Cortex of kidney (tissue), 1 donor: ENCODE measurements at places on chromosomes 4 and X.

GRCh38 chr4:187417721-187418120 is 577.9 kb upstream of the ZFP42 start:
- DNase-seq: no peak

DNA sequence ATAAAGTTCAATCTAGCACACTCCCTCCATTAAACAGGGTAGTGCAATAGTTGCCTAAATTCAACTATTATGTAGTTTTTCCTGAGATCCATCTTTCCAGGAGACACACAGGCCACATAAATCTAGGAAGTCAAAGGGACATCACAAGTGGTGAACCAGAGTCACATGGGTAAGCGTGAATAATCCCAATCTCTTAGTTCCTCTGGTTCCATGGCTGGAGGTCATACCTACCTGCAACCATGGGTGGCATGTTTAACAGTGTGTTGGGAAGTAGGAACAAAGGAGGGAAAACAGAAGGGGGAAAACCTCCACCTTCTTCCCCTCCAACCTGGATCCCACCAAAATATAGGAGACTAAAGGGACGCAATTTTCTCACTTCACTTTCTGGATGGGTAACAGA is 2651.6 kb downstream of the ARAP2 start:
- no peak for DNase-seq

DNA sequence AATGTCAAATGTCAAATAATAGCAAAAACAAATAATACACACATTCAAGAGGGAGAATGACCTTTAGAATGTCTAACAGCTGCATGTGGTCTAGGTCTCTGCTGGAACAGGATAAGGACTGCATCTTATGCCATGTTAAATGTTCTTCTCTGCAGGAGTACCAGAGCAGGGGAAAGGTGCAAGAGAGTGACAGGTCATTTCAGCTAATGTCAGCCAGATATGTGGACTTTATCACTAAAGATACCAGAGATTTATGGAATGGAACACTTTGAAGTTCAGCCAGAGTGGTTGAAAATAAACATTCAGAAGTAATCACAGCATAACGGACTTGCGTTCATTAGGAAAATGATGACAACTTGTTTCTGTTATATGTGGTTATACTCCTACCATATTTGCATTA is 24.3 kb downstream of the GRID2 start:
- DNase-seq: no peak

DNA sequence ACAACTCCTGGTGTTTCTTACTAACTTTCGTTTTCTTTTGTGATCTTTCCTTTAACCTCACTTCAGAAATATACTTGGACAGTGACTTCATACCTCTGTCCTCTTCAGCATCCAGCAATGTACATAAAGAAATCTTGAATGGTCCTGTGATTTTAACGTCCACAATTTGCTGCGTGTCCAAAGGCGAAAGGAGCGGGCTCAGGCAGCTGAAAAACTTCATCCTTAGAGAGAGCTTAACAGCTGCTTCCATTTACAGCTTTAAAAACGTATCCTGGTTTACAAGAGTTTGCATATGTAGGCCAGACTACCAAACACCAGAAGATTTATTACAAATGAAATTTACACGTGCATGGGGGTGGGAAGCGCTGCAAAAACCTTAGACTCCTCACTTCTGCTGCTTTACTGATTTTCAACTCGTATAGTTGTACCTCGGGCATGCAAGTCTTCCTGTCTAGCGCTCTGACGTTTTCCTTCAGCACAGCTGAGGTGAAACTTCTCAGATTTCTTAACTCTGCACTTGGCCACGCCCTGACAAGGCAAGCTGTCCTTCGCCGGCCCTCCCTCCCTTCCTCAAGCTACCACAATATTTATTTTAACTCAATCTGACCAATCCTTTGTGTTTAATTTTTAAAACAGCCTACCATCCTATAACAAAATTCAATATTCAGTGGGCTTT is 406.4 kb downstream of the FAM47A start:
- DNase-seq: no peak

DNA sequence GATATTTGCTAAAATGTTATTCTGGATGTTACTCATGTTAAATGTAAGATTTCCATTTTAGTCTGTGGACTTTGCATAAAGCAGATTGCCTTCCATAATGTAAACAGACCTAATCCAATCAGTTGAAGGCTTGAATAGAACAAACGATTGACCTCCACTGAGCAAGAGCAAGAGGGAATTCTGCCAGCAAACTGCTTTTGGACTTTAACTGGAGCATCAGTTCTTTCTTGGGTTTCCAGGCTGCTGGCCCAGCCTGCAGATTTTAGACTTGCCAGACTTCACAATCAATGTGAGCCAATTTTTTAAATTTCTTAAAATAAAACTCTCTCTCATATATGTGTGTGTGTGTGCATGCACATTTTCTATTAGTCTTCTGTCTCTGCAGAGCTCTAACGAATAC is 1248.8 kb downstream of the ADGRL3 start:
- no peak for DNase-seq

DNA sequence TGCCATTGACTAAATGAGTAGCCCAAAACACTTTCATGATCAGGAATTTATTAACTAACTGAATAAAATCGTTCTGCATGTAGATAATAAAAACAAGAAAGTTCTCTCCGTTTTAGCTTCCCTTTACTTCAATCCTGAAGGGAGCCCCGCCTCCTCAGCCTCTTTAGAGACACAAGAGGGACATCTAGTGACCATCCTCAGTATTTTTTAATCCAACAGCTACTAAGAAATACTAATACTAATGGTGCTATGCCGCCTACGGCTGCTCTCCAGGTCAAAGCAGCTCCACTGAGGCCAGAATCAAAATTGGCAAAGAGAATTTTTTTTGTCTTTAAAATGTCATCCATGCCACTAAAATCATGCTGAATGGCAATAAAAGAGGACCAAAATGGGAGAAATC is 3.2 kb upstream of the PCDH19 start:
- DNase-seq: no peak

DNA sequence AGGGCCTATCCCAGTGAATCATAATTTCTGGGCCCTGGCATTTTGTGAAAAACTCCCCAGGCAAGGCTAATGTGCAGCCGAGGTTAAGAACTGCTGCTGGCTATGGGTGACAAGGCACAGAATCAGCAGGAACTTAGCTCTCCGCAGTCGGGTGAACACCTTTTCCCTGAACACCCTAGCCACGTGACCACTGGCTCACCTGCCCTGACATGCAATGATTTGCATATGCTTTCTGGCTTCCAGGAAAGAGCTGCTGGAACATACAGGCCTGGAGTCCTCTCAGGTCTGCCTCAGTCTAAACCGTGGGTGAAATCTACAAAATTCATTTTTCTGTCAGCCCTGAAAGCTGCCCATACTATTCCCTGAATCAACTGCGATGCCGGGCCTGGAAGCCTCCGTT is 56.6 kb downstream of the ZNF827 start:
- no peak for DNase-seq

DNA sequence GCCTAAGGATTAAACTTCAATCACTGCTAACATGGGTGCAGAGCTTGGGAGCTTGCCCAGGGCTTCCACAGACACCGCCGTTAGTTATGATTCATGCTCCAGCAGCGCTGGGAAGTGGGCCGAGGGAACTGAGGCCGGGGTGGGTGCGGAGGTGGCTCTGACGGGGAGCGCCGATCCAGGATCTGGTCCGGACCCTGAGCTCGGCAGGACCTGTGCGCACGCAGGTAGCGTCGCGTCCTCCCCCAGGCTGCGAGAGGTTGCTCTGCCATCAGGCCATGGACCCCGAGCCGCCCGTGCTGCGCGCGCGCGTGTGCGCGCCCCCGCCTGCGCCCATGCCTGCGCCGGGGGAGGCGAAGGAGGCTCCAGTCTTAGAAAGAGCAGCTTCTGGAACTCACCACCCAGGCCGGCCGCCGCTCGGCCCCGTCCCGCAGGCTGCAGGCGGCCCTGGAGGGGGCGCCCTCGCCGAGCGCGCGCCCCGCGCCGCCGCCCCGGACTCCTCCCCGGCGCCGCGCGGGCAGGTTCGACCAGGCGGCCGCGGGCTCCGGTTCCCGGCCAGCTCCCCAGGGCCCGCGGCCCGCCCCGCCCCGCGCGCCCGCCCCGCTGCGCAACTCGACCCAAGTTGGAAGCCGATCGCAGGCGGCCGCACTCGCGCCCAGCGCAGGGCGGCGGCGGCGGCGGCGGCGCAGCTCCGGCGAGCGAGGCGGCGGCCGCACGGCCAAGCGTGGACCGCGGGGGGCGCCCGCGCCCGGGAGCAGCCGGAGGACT is 732 bp upstream of the ADRA2C start:
- DNase-seq: no peak

GRCh38 chr4:38667085-38667893 is 3.3 kb downstream of the KLF3 start:
- DNase-seq: no peak

DNA sequence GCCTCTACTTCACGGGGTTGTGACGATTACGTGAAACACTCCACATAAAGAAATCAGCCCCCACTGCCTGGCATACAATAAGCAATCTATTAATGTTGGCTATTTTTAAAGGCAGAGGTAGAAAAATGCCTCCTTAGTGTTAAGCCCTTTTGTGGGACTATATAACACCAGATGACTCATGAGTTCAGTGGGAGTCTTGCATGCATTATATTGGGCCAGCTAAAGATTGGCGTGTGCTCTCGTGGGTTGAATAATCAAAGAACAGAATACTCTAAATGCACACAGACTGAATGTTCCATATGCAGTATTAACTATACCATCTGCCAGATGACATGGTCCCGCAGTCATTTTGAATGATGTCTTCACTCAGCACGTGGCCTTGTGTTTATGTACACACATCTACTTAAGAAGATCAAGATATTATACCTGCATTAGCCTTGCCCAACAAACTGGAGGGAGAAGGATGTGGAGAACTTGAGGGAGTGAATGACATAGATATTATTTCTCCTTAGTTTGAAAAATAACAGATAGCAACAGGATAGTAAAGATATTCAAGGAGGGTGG is 85.0 kb upstream of the MYOZ2 start:
- no peak for DNase-seq

GRCh38 chr4:119858176-119858575 is 208.5 kb downstream of the MAD2L1 start:
- no peak for DNase-seq

GRCh38 chr4:123418351-123418931 is 21.8 kb downstream of the SPRY1 start:
- DNase-seq: no peak

- DNase-seq: no peak
Observed at GRCh38 chr4:172851534-172851933, 317.1 kb upstream of the GALNT7 start.

DNA sequence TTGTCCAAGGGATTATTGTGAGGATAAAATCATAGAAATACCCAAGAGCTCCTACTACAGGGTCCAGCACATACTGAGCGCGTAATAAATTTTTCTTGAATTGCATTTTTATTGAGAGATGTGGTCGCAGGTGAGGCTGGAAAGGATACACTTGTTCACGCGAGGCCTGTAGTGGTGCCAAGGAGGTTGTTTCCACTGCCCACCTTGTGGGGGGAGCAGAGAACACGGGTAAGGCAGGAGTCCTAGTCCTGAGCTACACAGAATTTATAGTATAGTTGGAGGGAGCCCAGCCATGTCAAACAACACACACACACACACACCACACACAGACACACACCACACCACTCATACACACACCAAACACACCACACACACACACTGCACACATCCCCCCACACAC is 31.8 kb upstream of the CYP4V2 start:
- DNase-seq: no peak

DNA sequence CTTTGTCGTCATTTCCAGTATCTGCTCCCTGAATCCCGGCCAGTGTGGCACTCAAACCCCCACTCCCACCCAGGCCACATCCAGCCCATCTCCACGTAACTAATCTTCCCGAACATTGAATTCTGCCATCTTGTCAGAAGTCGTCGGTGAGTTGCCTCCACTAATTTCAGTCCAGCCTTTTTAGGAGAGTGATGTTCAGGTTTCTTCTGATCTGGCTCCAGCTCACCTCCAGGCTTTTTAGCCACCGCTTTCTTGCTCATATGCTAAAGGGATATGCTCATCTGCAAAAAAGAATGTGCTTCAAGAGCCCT is 1.3 kb downstream of the TMEM165 start:
- DNase-seq: no peak

- no peak for DNase-seq
Observed at GRCh38 chr4:188683571-188683970, 544.3 kb downstream of the TRIML1 start.

GRCh38 chrX:19611636-19612376 is 96.5 kb upstream of the MAP3K15 start:
- DNase-seq: no peak

DNA sequence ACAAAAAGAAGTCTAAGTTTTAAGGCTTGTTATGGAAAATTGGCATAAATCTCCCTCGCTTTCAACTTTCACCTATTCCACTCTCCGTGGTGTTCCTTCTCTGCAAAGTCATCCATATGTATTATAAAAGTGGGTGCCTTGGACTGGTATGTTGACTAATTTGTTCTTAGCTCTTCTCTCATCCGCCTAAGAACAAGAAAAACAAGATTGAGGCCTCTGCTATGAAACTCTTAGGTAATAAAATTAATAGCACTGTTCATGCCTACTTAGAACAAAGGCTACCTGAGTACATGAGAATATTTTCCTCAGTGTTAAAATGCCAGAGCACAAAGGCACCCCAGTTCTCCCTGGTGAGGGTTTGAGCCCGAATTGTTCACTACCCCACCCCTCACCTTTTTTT is 1.3 kb downstream of the CNGA1 start:
- no peak for DNase-seq

- DNase-seq: no peak
Observed at GRCh38 chrX:36898301-36898700, 109.9 kb upstream of the FAM47C start.

DNA sequence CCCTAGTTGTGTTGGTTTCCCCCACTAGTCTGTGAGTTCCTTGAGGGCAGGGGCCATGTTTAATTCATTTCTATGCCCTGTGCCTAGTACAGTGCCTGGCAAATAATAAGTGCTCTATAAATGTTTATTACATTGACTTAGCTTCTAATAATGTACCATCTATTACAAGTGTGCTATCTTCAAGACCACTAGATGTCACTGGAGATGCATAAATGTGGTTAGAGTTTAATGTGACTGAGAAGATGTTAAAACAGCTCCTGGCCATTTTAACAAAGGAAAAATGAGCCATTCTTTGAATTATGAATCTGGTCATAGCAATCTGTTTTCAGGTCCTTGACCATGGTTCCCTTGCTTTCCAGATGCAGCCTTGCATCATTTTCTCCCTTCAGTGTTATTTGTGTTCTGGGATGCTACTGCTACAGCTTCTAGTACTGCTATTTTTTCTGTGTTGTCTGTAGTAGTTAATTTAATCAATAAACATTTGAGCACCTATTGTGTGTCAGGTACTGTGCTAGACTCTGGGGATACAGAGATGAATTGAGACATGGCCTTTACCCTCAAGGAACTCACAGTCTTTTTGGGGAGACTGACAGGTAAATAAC is 43.2 kb downstream of the SLC9A6 start:
- no peak for DNase-seq

DNA sequence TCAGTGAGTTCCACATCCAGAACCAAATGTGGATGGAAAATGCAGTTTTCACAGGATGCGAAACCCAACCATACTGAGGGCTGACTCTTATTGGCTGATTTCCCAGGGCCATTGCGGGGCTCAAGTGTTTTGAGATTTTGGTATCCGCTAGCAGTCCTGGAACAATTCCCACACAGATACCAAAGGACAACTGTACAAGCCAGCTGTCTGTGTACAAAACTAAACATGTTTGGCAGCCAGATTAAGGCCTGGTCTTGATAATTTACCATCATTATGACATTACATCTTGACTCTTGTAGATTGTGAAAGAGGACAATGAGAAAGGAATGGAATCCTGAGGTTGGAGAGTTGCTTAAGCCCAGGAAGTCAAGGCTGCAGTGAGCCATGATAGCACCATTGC is 121.9 kb downstream of the DKK2 start:
- no peak for DNase-seq

GRCh38 chr4:74440356-74440755 is 4.6 kb upstream of the AREG start:
- no peak for DNase-seq
